ENCODE measurements at places on chromosomes 7 and 10. TPM values are rescaled to one million over a fixed set of nuclear protein-coding genes. Genes with fewer than 3 reads are reported as not detected.
A peak's percentile ranks its signal among the peaks of the same experiment; 100 is the strongest.

CBLL1 gene
- 67.4 TPM for polyA plus RNA-seq

- H3K4me3 ChIP-seq: no peak overlapping the region
- no peak overlapping the region for H3K27ac ChIP-seq
- H3K36me3 ChIP-seq: no peaks in the 10 kb centered on the region
- no peak for DNase-seq
- H3K27me3 ChIP-seq: no peaks in the 10 kb centered on the region
- no peaks in the 10 kb centered on the region for H3K4me1 ChIP-seq
Measured at GRCh38 chr7:36192053-36192824, 39.2 kb downstream of the EEPD1 start.

DNA sequence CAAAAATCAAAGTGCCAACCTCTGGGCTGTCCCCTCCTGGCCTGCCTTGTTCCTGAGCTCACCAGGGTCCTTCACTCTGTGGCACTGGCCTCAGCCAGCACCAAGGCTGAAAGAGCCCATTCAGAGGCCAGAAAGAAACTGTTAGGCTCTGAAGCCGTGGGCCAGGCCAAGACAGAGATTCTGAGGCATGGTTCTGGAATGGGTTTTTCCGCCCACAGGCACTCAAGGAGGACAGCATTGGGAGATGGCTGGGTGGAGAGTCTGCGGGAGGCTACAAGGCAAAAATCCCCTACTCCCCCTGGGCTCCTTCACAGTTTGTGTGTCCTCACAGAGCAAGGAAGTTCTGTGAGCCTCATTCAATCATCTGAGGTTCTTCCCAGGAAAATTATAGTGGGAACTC, 31.7 kb downstream of the GRIFIN start:
- no peaks in the 10 kb centered on the region for H3K4me1 ChIP-seq
- no peaks in the 10 kb centered on the region for H3K27me3 ChIP-seq
- H3K36me3 ChIP-seq: no peaks in the 10 kb centered on the region
- no peak overlapping the region for H3K4me3 ChIP-seq

PRTFDC1 gene
- polyA plus RNA-seq: 9.1 TPM

DNA sequence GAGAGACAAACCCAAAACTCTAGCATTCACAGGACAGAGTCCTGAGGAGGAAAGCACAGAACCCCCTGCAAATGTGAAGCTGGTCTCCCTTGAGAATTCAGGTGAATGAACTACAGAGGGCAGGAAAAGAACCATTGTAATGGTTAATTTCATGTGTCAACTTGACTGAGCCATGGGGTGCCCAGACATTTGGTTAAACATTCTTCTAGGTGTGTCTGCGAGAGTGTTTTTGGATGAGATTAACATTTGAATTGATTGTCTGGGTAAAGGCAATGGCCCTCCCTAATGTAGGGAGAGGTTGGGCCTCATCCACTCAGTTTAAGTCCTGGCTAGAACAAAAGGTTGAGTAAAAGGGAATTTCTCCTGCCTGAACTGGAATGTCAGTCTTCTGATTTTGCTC, 15.7 kb upstream of the CDK1 start:
- no peaks in the 10 kb centered on the region for H3K27me3 ChIP-seq
- H3K36me3 ChIP-seq: no peaks in the 10 kb centered on the region
- no peak overlapping the region for H3K4me3 ChIP-seq
- H3K4me1 ChIP-seq: peaks cover 25% of the 10 kb centered on the region
- H3K27ac ChIP-seq: peak overlapping the region; percentile 57
- peak; percentile 87 for DNase-seq

SLC29A3 gene
- 11.3 TPM for polyA plus RNA-seq

ACTR3C gene
- 1.8 TPM for polyA plus RNA-seq

IGF2BP3 gene
- 52.0 TPM for polyA plus RNA-seq

- H3K27me3 ChIP-seq: no peaks in the 10 kb centered on the region
- no peak for DNase-seq
- H3K36me3 ChIP-seq: no peaks in the 10 kb centered on the region
- H3K27ac ChIP-seq: no peak overlapping the region
- no peak overlapping the region for H3K4me3 ChIP-seq
Measured at GRCh38 chr10:11604865-11605650, 6.4 kb downstream of the USP6NL start.

GRCh38 chr10:129717816-129718547, 246.1 kb downstream of the EBF3 start:
- no peaks in the 10 kb centered on the region for H3K36me3 ChIP-seq
- H3K27me3 ChIP-seq: no peaks in the 10 kb centered on the region
- H3K4me3 ChIP-seq: no peak overlapping the region
- no peak overlapping the region for H3K27ac ChIP-seq
- no peak for DNase-seq
- H3K4me1 ChIP-seq: no peaks in the 10 kb centered on the region

DNA sequence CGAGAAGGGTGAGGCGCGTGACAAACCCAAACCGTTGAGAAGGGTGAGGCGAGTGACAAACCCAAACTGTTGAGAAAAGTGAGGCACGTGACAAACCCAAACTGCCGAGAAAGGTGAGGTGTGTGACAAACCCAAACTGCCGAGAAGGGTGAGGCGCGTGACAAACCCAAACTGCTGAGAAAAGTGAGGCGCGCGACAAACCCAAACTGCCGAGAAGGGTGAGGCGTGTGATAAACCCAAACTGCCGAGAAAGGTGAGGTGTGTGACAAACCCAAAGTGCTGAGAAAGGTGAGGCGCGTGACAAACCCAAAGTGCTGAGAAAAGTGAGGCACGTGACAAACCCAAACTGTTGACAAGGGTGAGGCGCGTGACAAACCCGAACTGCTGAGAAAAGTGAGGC, 25.0 kb downstream of the ESYT2 start:
- no peak overlapping the region for H3K27ac ChIP-seq
- H3K27me3 ChIP-seq: no peaks in the 10 kb centered on the region
- H3K4me3 ChIP-seq: no peak overlapping the region
- H3K36me3 ChIP-seq: no peaks in the 10 kb centered on the region

DNA sequence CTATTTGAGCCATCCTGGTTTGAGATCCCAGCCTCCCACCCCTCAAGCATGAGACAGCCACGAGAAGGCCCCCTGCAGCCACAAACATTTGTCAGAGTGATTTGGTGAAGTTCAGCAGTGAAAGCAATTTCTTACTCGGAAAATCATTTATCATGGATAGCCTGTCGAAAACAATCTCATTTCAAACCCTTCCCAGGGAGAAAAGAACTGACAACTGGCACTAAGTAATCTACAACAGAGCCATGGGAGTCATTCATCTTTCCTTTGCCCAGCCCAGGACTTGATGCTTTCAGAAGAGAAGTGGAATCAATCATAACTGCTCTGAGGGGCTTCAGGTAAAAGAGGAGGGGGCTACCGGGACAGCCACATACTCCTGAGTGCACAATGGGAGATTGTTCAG, 411.2 kb downstream of the KCNMA1 start:
- DNase-seq: no peak
- H3K4me1 ChIP-seq: 0 out of 2 replicates have a peak, but pooled peaks cover 3% of the 10 kb centered on the region
- no peak overlapping the region for H3K27ac ChIP-seq
- no peak overlapping the region for H3K4me3 ChIP-seq

DNA sequence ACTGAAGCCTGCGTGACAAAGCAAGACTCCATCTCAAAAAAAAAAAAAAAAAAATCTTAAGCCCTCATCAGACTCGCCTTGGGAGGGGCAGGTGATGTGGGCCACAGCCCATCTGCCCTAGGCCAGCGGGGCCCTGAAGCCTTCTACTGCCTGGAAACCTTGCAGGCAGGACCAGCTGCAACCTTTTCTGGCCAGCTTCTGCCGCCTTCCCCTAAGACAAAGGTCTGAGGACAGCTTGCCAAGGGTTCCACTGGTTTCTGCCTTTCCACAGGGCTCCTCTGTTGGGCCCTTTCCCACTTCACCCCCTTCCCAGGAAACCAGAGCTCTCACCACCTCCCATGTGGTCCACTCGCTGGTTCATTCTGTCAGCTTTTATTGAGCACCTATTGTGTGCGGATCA, 35.2 kb downstream of the UBTD1 start:
- 0 out of 2 replicates have a peak, but pooled peaks cover 1% of the 10 kb centered on the region for H3K4me1 ChIP-seq
- H3K27ac ChIP-seq: no peak overlapping the region
- H3K36me3 ChIP-seq: no peaks in the 10 kb centered on the region

- no peak for DNase-seq
- no peak overlapping the region for H3K27ac ChIP-seq
- H3K4me3 ChIP-seq: no peak overlapping the region
- peaks cover 22% of the 10 kb centered on the region for H3K4me1 ChIP-seq
- H3K36me3 ChIP-seq: no peaks in the 10 kb centered on the region
Measured at GRCh38 chr10:30460121-30460520, 26.1 kb downstream of the MAP3K8 start.

- no peak overlapping the region for H3K4me3 ChIP-seq
- no peak overlapping the region for H3K27ac ChIP-seq
- H3K4me1 ChIP-seq: no peaks in the 10 kb centered on the region
- DNase-seq: peak; percentile 30
- no peaks in the 10 kb centered on the region for H3K27me3 ChIP-seq
Measured at GRCh38 chr7:4725014-4725849, 43.1 kb downstream of the FOXK1 start.

BMPR1A gene
- 12.4 TPM for polyA plus RNA-seq

DNA sequence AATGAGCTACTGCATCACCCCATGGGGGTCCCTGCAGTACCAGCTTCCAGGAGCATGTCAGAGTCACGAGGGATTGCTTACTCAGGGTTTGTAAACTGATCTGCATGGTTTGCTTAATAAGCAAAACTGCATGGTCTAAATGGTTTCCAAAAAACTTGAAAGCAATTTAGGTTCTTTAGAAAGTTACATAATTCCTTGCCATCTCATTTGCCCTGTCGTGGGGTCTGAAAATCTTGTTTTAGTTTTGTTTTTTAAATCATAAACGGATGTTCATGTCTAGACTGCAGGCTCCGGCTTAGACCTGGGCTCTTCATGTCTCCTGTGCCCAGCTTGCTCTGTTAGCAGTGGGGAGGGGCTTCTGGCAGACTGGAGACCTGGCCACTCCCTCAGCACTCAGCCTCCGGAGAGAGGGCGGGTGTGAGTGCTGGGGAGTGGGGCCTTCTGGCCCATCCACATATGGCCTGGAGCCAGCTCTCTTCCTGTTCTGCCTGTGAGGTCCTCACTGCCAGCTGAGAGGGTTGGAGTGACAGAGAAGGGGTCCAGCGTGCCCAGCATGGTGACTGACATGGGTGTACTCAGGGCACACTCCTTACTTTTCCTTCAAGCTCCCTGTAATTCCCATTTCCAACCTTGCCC, 17.5 kb downstream of the PRF1 start:
- DNase-seq: peak; percentile 84
- no peaks in the 10 kb centered on the region for H3K36me3 ChIP-seq
- H3K27me3 ChIP-seq: no peaks in the 10 kb centered on the region
- no peak overlapping the region for H3K4me3 ChIP-seq

DNA sequence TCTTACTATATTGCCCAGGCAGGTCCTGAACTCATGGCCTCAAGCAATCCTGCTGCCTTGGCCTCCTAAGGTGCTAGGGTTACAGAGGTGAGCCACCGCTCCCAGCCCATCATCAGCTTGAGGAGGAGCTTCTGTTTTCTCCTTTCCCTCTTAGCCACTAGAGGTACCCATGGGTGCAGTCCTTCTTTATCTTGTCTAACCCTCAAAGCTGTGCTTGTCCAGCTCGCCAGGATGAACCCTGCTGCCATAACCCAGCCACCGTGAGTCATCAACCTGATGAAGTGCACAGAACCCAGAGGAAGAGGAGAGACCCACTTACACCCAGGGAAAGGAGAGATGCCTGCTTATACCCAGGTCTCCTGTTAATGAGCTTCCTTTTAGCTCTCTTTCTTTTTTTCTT, 133.4 kb downstream of the CUL2 start:
- H3K27me3 ChIP-seq: no peaks in the 10 kb centered on the region
- H3K4me1 ChIP-seq: no peaks in the 10 kb centered on the region
- H3K4me3 ChIP-seq: no peak overlapping the region
- no peak for DNase-seq

DNA sequence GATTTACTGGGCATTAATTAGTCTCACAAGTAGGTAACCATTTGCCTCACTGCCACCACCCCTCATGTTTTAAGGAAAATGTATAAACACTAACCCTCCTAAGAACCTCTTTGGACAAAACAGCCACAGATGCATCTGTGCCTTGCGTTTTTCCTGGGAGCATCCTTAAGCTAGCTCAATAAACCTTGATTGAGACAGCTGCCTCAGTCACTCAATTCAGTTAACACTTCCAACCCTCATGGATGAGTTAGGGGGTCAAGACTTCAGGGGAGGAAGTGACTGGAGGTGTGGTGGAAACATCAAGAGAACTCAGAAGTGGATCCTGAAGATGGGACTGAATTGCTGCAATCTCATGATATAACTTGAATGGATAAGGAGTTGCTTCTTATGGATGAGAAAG, 31.5 kb downstream of the CUL2 start:
- peak overlapping the region; percentile 64 for H3K27ac ChIP-seq
- peaks cover 3% of the 10 kb centered on the region for H3K36me3 ChIP-seq
- DNase-seq: no peak
- H3K27me3 ChIP-seq: no peaks in the 10 kb centered on the region
- peaks cover 15% of the 10 kb centered on the region for H3K4me1 ChIP-seq

GRCh38 chr10:7707858-7708622, 4.9 kb downstream of the ITIH2 start:
- H3K27ac ChIP-seq: no peak overlapping the region
- H3K4me3 ChIP-seq: no peak overlapping the region
- no peaks in the 10 kb centered on the region for H3K27me3 ChIP-seq

DNA sequence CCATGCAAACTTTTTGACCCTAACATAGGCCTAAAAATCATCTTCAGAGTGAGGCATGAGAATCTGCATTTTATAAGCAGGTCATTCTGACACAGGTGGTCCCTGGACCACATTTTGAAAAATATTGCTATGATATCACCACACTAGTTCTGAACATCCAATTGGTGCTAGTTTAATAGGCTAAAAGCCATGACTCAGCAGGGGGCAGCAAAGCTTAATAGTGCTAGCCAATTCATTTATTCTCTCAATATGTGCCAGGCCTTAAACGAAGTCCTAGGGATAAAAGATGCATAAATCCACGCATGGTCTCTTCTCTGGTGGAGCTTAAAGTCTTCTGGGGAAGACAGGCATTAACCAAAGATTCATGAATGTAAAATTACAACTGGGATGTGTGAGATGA, 10.2 kb upstream of the SLC25A28 start:
- DNase-seq: no peak
- H3K4me1 ChIP-seq: no peaks in the 10 kb centered on the region
- no peak overlapping the region for H3K4me3 ChIP-seq
- H3K36me3 ChIP-seq: no peaks in the 10 kb centered on the region
- no peak overlapping the region for H3K27ac ChIP-seq

DNA sequence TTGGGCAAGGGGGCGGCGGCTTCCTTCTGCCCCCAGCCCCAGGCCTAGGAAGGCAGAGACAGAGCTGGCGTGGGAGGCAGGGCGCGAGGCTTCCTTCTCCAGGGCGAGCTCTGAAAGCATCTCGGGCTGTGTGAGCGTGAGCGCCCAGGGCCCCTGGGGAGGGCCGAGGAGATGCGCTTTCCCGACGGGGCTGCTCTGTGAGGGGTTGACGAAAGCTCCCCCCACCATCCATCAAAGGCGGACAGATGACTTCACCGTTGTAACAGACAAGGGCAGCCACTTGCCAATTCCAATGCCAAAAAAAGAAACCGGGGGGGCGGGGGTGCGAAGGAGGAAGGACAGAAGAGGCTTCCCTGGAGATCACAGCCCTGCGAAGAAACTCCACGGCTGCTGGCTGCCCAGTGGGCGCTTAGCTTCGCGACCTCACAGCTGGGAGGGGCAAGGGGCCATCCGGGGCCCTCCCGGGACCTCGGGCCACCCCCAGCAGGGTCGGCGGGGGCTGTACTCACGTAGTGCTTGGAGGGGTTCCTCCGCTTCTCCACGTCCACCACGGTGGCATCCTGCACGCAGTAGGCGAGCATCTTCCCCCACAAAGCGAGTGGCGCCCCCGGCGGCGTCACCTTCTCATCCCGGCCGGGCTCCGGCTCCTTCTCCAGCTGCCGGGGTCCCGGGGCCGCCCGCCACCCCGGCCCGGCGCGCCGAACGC, 537 bp downstream of the SH3PXD2A start:
- H3K4me3 ChIP-seq: peak overlapping the region; percentile 92
- H3K27ac ChIP-seq: no peak overlapping the region
- peaks cover 13% of the 10 kb centered on the region for H3K4me1 ChIP-seq
- peak; percentile 60 for DNase-seq
